Caco-2 (cell line): ENCODE measurements at places on chromosomes 1 and 21. TPM values are rescaled to one million over a fixed set of nuclear protein-coding genes. Genes with fewer than 3 reads are reported as not detected.
A peak's percentile ranks its signal among the peaks of the same experiment; 100 is the strongest.

The PFDN2 gene
- total RNA-seq = 80.0 and 88.0 TPM in 2 replicates

The RPE65 gene
- total RNA-seq = not detected in 2 replicates

DNA sequence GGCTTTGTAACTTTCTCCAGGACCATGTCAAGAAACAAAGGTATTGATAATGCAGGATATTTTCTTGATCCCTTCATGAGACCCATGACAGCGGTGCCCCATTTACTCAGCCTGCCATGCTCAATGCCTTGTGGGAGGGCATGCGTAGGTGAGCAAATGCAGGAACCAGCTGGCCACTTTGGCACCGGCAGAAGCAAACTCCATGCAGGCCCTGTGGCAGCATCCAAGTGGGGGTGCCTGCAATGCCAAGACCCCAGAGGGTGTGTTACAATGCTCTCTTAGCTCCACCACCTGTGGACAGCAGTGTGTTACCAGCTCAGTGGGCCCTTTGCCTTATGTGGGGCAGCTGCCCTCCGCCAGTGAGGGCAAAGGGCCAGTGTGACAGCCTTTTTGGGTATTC lies 108.1 kb downstream of the ATP1B1 start:
- no peak overlapping the region for H3K4me3 ChIP-seq
- H3K27ac ChIP-seq = no peak overlapping the region
- DNase-seq = no peak
- no peaks in the 10 kb centered on the region for H3K4me1 ChIP-seq
- H3K36me3 ChIP-seq = no peaks in the 10 kb centered on the region

DNA sequence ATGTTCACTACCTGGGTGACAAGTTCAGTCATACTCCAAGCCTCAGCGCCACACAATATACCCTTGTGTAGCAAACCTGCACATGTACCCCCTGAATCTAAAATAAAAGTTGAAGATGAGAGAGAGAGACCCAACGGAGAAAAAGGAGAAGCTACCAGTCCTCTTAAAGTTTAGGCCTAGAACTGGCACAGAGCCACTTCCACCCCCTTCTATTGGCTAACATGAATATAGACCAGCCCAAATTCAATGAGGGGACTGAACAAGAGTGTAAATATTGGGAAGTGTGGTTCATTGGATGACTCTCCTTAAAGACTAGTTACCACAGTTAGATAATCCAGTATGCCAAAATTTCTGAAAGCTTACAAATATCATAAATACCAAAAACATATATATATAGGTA lies 139.9 kb upstream of the ATP1B1 start:
- H3K4me3 ChIP-seq = no peak overlapping the region
- H3K4me1 ChIP-seq = no peaks in the 10 kb centered on the region
- no peak for DNase-seq

DNA sequence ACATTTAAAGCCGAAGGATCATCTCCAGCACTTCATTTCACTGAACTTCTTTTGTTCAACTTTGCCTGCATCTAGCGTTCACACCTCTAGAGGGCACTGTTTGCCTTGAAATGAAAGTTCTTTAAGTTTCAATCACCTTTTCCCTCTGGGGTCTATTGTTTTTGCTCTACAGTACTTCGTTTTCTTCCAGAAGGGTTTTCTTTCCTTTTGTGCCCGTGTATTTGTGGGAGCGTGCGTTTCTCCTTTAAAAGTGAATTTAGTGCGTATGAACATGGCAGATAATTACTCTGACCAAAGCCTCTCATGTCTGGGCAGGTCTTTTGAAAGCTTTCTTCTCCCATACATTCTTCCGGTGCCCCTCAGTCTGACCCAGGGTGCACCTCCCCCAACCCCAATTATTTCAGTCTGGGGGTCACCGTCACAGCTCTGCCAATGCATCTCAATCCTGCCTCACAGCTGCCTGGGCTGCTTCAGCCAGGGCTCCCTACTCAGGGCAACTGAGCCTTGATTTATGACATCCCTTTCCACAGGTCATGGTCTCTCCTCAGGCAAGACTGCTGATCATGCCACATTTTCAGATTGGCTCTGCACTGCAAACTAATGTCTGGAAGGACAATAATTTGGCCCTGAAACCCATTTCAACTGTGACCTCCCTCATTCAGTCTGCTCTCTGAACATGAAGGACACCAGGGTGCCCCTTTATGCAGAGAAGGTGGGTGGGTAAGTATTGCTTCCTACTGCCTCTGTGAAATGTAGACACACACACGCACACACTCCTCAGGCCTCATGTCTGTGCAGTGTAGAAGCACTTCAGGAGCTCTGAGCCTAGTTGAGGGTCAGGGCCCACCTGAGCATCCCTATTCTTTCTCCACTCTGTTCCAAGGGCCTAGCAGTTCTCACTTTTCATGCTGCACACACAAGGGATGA lies 88.6 kb downstream of the NUF2 start:
- H3K36me3 ChIP-seq = no peaks in the 10 kb centered on the region
- H3K4me1 ChIP-seq = no peaks in the 10 kb centered on the region
- no peak overlapping the region for H3K4me3 ChIP-seq
- peak; percentile 62 for DNase-seq

The NTNG1 gene
- not detected in 2 replicates for total RNA-seq

DNA sequence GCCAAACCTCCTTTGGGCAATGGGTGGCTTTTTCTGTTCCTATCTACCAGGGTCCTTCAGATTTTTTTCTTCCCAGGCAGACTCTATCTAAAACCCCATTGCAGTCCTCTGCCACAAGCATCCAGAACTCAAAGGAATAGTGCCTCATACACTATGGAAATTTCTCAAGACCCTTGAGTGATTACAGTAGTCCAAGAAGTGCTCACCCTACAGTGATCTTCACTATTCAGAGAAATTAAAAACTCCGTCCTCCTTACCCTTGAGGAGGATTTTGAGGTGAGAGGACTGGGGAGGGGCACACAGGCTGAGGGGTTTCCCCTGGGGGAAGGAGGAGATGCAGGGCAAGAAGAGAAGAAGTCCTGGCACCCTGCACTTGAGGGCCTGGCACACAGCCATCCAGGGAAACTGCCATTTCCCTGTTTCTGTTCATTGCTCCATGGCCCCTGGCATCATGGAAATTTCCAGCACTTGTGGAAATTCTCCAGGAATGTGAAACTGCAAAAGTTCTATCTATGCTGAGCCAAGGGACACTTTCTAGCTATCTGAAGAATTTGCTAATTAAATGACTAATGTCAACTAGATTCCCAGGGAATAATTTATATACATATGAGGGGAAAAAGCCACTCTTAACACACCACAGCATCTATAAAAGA lies 102.5 kb upstream of the ATP1B1 start:
- peaks cover 8% of the 10 kb centered on the region for H3K4me1 ChIP-seq
- DNase-seq = peak; percentile 9
- no peaks in the 10 kb centered on the region for H3K27me3 ChIP-seq
- no peaks in the 10 kb centered on the region for H3K36me3 ChIP-seq
- no peak overlapping the region for H3K27ac ChIP-seq

- no peaks in the 10 kb centered on the region for H3K36me3 ChIP-seq
- no peak for DNase-seq
- no peak overlapping the region for H3K27ac ChIP-seq
- H3K27me3 ChIP-seq = no peaks in the 10 kb centered on the region
- H3K4me1 ChIP-seq = no peaks in the 10 kb centered on the region
Measured at GRCh38 chr1:92184632-92185031, 33.1 kb upstream of the C1orf146 start.

- H3K4me3 ChIP-seq = no peak overlapping the region
- DNase-seq = no peak
- no peak overlapping the region for H3K27ac ChIP-seq
- H3K27me3 ChIP-seq = no peaks in the 10 kb centered on the region
- peaks cover 8% of the 10 kb centered on the region; the same call in 1 of the 2 replicates for H3K4me1 ChIP-seq
- H3K36me3 ChIP-seq = no peaks in the 10 kb centered on the region
Measured at GRCh38 chr1:244974106-244974505, 109.8 kb upstream of the HNRNPU start.

GRCh38 chr1:209421186-209421585 lies 162.3 kb upstream of the CAMK1G start:
- H3K27ac ChIP-seq = no peak overlapping the region
- H3K27me3 ChIP-seq = no peaks in the 10 kb centered on the region
- DNase-seq = no peak
- H3K36me3 ChIP-seq = no peaks in the 10 kb centered on the region
- no peak overlapping the region for H3K4me3 ChIP-seq

GRCh38 chr1:15152318-15153183 lies 996 bp upstream of the TMEM51 start:
- H3K4me1 ChIP-seq = peaks cover 36% of the 10 kb centered on the region
- H3K4me3 ChIP-seq = peak overlapping the region; percentile 71
- H3K27me3 ChIP-seq = no peaks in the 10 kb centered on the region
- peak; percentile 83 for DNase-seq
- no peaks in the 10 kb centered on the region for H3K36me3 ChIP-seq
